Occipital lobe (tissue), 3 donors: ENCODE measurements at places on chromosomes 16 and 17.

GRCh38 chr17:22278302-22279275 is 586.3 kb downstream of the KCNJ18 start:
- no peak for DNase-seq

GRCh38 chr16:25013751-25014499 is 1.2 kb downstream of the ARHGAP17 start:
- no peak for DNase-seq

DNA sequence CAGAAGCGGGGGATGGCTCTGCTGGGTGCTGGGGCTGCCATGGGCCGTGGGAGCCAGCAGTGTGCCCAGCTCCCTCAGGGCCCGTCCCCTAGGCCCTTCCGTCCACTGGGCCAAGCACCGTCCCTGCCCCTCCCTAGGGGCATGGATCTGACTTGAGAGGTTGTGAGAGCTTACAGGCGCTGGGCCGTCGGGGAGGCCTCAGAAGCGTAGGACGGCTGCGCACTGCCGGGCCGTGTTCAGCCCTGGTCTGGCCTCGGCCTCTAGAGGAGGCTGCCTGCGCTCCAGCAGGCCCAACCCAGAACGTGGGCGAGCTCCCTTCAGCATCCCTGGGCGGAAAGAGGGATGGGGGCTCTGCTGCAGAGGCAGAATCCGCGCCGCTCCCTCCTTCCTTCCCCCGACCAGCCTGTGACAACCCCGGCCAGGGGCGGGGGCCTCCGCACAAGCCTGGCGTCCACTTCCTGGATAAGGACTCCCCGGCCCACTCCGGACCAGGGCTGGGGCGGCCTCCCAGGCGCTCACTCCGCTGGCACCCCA is 685 bp upstream of the MPG start:
- no peak for DNase-seq

DNA sequence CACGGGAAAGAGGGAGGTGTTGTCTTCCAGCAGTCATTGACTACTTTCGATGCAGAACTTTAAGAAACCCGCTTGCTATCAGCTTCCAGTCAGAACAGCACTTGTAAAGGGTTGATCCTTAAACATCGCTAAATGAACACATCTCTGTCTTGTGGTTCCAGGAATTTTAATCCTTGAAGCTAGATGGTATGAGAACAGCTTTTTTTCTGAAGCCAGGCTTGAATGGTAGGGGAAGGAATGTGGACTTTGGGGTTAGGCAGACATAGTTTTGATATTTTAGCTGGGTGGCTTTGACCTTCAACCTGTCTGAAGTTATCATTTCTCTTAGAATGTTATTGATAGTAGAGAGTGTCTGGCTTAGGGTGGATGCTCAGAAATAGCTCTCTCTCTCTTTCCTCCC is 81.1 kb downstream of the RGS9 start:
- DNase-seq, result no peak

DNA sequence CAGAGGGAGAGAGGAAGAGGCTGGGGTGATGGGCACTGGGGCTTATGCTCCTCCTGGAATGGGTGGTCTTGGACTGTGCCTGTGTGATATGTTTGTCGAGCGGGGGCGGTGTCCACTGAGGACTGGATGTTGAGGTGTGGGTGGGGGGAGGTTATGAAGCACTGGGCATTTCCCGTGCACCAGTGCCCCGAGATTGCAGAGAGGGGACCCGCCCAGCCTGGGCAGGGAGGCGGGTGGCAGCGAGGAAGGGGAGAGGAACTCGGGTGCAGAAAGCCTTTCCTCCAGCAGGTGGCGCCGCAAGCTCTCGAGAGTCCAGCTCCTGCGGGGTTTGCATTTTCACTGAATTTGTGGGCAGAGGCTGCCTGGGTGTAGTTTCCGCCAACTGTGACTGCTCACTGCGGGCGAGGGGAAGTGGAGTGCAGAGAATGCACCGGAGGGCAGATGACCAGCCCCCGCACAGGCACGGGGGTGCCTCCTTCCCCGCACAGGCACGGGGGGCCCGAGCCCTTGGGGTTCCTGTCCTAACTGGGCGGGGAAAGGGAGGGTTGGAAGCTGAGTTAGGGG is 190.6 kb downstream of the SEC14L1 start:
- DNase-seq, result peak; percentile 76

DNA sequence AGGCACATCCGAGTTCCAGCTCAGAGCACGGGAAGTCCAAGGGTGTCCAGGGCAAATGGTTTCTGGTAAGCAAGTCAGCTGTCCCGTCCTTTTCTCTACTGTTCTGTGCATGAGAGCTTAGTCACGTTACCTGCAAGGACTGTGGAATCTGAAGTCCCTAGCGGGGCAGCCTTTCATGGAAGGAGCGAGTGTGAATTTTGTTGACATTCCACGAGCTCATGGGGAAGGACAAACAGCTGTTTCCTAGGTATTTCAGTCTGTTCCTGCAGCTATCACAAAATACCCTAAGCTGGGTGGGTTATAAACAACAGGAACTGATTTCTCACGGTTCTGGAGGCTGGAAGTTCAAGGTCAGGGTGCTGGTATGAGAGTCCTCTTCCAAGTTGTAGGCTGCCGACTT is 109.2 kb downstream of the SDR42E1 start:
- DNase-seq, result no peak

GRCh38 chr17:78991906-78992532 is 12.3 kb upstream of the LGALS3BP start:
- no peak for DNase-seq

- DNase-seq, result no peak
Observed at GRCh38 chr16:17367923-17368322, 102.8 kb downstream of the XYLT1 start.

GRCh38 chr16:79150632-79151310 is 449.8 kb downstream of the MAF start:
- no peak for DNase-seq

- no peak for DNase-seq
Observed at GRCh38 chr17:58637011-58637570, 54.8 kb downstream of the TEX14 start.

GRCh38 chr17:8800656-8801055 is 1.5 kb upstream of the MFSD6L start:
- DNase-seq, result no peak
